ENCODE measurements at places on chromosomes 6 and 20.
A peak's percentile ranks its signal among the peaks of the same experiment; 100 is the strongest.

DNA sequence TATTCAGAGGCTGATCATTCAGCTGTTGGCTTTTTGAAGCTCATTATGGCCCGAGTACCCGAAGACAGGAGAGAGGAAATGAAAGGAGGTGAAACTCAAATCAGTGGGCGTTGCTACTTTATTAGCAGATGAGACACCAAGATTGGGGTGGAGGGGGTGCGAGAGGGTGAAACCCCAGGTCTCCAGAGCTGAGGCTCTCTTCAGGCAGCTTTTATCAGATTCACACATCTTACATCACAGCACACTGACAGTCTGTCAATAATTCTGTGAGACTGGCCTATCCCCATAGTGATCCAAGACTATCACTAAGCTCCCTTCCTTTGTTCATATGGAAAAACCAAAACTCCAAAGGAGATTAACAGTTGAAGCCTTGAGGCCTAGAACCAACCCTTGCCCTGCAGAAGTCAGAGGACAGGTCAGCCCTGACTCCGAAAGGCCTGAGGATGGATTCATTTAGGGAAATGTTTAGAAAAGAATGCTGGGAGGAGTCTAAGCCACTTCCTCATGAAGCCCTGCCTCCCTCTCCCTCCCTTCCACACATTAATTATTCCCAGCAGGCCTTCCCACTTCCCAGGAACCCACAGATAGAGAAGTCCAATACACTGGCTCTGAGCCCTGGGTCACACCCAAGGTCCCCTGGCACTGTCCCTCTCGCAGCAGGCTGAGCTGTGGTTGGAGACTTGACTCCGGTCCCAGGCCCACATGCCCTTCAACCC, 23.2 kb downstream of the TRERF1 start:
- DNase-seq = no peak

DNA sequence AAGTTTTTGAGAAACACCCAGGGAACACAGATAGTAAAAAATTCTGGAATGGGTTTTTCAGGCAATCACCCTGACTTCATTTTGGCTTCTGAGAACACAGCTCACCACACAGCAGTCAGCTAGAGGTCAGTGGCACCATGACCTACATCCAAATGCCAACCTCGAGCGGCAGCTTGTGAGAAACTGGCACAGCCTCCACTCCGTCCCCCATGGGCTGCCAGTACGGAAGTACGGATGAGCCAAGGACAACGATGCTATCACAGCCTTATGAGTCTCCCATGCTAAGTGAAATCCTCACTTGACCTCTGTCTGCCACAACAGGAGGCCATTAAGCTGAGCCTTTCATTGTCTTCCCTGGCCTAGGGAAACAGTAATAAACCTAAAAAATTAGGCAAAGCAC, 32.0 kb downstream of the KIF16B start:
- DNase-seq = no peak

- no peak for DNase-seq
Observed at GRCh38 chr6:75103431-75103830, 102.4 kb downstream of the COL12A1 start.

DNA sequence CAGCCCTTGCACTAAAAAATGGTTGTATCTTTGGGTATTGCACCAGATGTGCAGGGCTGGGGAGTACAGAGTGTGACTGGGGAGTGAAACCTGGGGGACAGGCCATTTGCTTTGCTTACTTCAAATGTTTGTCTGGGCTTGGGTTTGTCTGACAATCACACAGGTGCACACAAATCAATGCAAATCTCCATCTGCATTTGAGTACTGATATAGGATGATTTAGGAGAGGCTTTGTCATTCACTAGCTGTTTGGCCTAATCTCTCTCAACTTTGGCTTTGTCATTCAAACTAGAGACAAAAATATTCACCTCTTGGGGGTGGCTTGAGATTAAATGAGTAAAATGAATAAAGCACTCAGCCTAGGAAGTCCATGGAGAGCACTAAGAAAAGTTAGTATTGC, 3.8 kb downstream of the GUCA1A start:
- DNase-seq = no peak

DNA sequence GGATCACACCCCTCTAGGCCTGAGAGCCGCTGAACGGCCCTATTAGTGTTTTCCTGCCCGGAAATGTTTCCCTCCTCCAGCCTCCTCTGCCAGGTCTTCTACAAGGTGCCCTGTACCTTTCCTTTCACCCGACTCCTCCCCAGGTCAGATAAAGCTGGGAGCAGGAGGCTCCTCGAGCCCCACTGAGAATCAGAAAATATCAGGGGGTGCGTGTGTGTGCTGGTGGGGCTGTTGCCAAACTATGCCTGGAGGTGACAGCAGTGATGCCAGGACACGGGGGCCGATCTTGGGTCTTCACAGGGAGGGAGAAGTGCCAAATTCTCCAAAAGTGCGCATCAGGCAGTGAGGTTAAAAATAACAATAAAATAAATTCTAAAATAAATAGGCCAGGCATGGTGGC, 222.8 kb upstream of the RREB1 start:
- no peak for DNase-seq

DNA sequence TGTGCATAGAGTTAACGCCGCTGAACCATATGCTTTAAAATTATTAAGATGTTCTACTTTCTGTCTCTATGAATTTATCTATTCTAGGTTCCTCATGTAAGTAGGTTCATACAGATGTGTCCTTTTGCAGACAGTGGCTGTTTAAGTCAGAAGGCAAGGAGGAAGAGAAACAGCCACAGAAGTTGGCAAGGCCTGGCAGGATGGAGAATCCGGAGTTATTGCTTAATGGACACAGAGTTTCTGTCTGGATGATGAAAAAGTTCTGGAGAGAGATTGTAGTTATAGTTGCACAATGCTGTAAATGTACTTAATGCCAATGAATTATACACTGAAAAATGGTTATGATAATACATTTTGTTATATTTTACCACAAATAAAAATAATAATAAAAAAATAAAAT, 283.6 kb upstream of the CNR1 start:
- no peak for DNase-seq

- no peak for DNase-seq
Observed at GRCh38 chr6:10583509-10583901, 62.4 kb downstream of the GCNT2 start.

DNA sequence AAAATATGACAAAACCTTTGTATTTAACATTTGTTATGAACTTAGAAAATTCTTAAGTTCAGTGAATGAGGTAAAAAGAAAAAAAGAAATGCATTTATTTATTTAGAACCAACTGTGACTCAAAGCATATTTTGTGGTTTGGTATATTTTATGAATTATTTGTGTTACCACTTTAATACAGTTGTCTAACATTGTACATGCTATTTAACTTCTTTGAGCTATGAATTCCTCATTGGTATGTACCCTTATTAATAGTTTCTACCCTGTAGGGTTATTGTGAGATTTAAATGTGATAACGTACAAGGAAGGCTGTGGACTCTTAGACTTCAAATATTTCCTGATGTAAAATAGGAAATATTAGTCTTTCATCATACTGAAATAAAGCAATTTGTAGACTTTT, 162.6 kb downstream of the MMUT start:
- DNase-seq = no peak

GRCh38 chr6:133917781-133918180, 28.9 kb downstream of the TCF21 start:
- no peak for DNase-seq

DNA sequence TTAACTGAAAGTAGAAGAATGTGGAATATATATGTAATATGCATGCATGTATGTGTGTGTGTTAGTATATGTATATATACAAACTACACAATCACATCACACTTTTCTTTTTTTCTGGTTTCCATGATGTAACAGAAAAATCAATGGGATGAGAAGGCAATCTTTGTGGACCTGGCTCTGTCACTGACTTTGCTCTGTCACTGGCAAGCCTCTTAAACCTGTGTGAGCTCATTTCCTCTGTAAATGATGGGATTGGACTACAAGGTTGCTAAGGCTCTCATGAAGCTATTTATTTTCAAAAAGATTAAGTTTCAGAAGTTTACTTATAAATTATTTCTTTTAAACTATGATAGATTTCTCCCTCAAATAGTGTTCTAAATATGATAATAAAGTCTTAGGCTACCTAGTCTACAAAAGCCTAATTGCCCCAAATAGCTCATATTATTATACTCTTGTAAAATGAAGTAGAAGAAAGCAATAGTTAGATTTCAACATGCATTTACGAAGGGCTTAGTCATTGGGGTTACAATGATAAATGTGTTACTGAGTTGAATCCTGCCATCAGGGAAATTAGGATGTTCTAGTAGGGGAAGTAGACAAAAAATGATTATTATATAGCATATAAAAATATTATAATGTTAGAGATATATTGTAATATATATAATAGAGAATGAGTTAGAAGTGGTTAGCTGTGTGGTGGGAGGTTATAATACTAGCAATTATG, 129.3 kb downstream of the AFG1L start:
- no peak for DNase-seq

GRCh38 chr20:64238115-64238825, 17.3 kb upstream of the PCMTD2 start:
- DNase-seq = no peak

DNA sequence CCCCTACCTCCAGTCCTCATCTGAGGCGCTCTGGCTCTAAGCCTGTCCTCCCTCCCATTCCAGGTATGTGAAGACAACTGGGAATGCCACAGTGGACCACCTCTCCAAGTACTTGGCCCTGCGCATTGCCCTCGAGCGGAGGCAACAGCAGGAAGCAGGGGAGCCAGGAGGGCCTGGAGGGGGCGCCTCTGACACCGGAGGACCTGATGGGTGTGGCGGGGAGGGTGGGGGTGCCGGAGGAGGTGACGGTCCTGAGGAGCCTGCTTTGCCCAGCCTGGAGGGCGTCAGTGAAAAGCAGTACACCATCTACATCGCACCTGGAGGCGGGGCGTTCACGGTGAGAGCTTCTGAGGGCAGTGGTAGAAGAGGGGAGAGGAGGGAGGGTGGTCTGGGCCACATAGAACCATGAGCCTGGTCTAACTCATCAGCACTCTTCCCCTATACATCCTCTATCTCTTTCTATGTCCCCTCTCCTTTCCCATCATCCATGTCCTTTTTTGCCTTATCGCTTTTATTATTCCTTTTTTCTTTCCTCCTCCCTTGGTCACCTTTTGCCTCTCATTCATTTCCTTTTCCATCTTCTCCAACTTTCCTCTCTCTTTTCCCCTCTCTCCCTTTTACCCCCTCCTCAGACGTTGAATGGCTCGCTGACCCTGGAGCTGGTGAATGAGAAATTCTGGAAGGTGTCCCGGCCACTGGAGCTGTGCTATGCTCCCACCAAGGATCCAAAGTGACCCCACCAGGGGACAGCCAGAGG, 3.5 kb downstream of the RING1 start:
- no peak for DNase-seq

GRCh38 chr6:63452125-63452524, 120.2 kb upstream of the LOC128125822 start:
- DNase-seq = no peak

DNA sequence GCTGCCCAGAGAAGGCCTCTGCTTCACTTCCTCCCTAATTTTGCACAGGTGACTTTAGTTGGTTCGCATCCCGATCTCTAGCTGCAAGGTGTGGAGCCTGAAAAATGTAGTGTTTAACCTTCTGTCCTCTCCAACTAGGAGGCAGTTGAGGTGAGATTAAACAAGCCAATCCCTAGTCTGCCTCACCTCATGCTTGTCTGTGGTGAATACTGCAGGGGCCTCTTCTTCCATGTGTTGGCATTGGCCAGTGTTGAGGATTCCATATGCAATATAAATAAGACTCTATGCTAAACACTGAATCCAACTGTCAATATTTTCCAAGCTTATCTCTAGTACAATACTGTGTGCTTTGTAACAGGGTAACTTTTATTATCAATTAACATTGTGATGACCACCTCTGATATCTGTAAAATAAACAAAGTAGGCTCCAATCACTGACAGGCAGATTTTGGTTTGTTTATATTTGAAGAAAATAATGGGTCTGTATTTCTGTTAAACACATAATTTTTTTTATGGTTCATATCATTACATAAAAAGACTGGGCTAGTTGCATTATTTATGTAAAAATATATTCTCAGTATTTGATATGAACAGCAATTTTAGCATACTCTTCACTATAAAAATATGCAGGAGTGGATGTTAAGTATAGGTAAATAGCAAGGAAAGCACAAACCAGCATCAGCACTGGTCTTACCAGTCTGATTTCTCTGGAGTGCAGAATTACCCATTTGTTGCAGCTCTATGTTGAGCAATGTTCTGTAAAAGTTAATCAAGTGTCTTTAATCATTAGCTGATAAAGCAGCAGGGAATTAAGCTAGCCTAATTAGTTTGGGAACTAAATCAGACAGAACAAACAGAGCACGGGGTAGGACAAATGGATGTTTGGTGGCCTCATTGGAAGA, 74.0 kb downstream of the ANKRD6 start:
- no peak for DNase-seq

DNA sequence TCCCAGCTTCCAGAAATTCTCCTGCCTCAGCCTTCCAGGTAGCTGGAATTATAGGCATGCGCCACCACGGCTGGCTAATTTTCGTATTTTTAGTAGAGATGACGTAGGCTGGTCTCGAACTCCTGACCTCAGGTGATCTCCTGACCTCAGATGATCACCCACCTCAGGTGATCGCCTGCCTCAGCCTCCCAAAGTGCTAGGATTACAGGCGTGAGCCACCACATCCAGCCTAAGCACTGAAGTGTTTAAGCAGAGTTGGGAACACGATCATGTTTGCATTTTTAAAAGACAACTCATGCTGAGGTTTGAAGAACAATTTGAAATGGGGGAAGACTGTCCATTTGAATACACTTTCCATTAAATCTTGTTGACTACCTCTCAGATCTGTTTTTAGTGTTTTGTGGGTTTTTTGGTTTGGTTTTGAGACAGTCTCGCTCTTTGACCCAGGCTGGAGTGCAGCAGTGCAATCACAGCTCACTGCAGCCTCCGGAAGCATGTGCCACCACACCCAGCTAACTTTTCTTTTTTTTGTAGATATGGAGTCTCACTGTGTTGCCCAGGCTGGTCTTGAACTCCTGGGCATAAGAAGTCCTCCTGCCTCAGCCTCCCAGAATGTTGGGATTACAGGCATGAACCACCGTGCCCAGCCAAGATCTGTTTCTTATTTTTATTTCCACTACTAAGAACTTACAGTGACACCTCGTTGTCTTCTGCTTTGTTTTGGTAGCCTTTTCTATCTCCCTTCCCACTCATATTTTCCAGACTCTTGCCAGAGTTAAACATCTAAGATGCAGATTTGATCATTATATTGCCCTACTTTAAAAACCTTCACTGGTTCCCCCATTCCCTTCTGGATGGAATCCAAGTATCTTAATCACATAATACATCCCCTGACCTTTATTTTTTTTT, 5.5 kb downstream of the CASP8AP2 start:
- no peak for DNase-seq

- no peak for DNase-seq
Observed at GRCh38 chr6:15689586-15690482, 27.0 kb upstream of the DTNBP1 start.

DNA sequence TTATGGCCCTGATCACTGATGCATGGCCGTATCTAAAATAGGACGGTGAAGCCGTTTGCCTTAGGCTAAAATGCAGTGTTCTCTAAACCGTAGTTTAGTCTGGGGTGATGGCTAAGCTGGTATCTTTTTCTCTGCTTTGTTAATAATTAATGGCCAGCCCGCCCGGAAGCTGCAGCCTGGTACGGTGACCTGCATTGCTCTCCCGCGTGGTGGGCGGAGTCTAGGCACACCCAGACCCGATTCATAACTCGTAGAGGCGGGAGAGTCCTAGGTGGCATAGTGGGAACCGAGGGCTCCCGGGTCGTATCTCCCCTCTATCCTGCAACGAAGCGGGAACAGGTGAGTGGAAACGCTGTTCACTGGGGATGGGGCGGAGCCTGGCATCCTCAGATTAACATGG, 5.5 kb downstream of the CDH4 start:
- DNase-seq = no peak

- DNase-seq = peak; percentile 13
Observed at GRCh38 chr6:89970609-89971337, 76.5 kb downstream of the GJA10 start.
